ENCODE measurements at places on chromosomes 12 and 14.

DNA sequence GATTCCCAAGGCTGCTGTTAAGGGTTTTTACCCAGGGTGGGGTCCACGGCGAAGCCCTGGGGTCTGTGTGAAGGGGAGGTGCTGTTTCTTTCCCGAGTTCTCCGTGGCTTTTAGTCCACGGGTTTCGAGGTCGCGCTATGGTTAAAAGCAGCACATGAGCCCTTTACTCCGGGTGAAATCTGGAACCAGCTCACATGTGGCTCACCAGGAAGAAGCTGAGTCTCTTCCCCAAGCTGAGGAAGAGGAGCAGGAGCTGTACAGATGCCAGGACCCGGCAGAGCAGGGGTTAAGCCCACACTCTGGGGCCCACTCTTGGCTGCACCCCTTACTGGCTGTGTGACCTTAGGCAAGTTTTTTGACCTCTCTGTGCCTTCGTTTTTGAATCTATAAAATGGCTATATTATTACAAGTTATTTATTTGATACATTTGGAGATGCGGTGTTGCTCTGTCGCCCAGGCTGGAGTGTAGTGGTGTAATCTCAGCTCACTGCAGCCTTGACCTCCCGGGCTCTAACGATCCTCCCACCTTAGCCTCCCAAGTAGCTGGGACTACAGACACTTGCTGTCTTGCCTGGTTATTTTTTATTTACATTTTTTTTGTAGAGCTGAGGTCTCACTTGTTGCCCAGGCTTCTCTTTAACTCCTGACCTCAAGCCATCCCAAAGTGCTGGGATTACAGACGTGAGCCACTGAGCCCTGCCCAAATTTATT, 266.3 kb downstream of the AACS start:
- no peak for DNase-seq

DNA sequence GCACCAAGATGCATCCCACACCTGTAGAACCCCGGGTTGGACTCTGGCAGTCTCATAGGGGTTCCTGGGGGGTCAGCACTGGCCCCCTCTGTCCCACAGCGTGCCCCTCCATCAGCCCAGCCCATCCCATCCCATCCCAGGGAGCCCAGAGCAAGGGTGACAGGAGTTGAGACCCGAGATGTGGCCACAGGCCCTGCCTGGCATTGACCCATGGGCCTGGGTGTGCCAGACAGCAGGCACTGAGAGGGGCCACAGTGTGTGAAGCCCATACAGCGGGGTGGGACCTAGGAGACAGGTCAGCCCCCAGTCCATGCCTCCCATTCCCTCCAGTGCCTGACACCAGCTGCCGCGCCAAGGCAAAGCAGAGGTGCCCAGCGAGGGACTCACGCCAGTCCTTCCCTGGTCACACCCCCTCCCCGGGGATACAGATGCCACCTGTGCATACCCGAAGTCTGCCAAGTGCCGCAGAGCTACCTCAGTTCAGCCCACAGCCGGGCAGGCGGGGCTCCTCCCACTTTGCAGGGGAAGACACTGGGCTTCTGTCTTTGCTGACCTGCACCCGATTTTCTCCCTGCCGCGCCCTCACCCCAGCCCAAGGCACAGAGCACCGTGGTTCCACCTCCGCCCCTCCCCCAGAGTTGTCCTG, 50.4 kb downstream of the CYP46A1 start:
- no peak for DNase-seq

GRCh38 chr14:65302571-65303189, 109.8 kb upstream of the FUT8 start:
- no peak for DNase-seq

DNA sequence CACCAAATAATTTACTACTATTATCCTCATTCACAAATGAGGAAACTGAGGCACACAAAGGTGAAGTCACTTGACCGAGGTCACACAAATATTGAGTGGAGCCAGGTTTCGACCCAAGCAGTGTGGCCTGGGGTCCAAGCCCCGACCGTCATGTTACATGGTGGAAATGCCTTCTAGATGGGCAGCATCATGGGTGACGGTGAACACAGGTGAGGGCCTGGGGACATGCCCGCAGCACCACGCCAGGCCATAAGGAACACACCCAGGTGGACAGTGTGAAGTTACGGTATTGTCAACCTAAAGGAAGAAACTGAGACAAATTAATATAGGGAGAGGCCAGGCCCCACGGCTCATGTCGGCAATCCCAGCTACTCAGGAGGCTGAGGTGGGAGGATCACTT, 35.3 kb upstream of the DYNC1H1 start:
- DNase-seq = no peak

GRCh38 chr12:8493084-8493483, 20.2 kb upstream of the CLEC4D start:
- DNase-seq = no peak

GRCh38 chr12:114679942-114680341, 4.0 kb downstream of the TBX3 start:
- no peak for DNase-seq

- peak; percentile 21 for DNase-seq
These were observed 63.7 kb upstream of the ZFP36L1 start for GRCh38 chr14:68856572-68856971.

- DNase-seq = no peak
These were observed 453.7 kb upstream of the RGS6 start for GRCh38 chr14:71478542-71478941.

DNA sequence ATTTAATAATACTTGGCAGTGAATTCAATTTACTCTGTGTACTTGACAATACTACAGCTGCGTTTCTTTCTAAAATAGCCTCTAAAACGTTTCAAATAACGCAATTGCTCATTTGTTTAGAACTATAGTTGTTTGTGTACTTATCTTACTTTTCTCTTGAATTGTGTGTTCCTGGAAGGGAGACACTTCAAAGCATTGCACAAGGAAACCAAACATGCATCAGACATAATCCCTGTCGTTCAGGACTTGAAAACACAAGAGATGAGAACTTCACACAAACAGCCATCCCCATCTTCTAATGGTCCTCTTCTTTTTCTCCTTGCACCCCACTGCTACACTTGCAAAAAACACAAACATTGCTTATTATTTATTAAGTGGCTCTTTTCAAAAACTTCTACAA, 38.5 kb downstream of the PTGER2 start:
- no peak for DNase-seq

DNA sequence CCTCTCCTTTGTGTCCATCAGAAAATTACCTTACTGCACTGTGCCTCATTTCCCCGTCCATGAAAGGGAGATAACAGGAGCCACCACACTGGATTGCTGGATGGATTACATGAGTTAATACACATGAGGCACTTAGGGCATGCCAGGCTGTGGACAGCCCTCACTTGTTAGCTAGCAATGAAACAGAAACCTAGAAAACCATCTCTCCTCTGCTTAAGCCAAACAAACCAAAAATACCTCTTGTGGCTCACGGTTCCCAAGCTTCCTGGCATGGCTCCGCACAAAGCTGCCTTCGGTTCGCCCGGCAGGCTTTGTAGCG, 660 bp upstream of the HCFC2 start:
- DNase-seq = no peak

- no peak for DNase-seq
These were observed 688 bp downstream of the ULK1 start for GRCh38 chr12:131894981-131895639.

DNA sequence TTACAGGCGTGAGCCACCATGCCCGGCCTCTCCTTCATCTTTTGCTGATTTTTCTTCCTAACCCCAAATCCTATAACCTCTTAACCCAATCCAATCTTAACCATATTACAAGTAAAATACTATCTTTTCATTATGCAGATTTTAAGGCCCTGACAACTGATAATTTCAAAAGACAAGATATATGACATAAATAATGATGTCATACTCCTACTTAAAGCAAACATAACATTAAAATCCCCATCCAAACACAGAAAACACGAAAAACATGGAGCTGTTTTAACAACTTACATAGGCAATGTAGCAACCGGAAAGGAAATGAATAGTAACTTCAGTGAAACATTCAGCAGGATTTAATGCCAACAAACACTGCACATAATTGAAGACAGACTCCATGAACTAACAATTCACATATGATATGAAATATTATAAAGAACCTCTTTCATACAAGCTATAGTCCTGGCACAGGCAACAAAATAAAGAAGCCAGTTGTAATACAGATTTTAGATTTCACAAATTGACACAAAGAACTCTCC, 21.5 kb downstream of the USP44 start:
- DNase-seq = no peak

GRCh38 chr14:68395604-68396003, 397.3 kb downstream of the ZFP36L1 start:
- no peak for DNase-seq

- DNase-seq = no peak
These were observed 71.5 kb downstream of the VWF start for GRCh38 chr12:6052940-6053329.

DNA sequence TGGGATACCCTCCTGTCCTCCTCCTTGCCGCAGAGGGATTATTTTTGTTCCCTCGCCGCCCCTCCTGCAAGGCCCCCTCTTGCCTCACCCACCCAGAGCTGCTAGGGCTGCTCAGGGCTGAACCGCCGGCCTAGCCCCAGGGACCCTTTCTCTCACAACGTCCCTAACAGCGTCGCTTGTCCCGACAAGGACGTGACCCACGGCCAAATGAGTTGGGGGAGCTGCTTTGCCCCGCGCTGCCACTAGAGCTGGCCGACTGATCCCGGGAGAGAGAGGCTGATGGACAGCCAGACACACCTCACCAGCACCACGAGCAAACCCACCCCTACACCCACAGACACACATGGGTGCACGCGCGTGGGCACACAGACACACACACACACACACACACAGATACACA, 154.6 kb upstream of the ALG10B start:
- no peak for DNase-seq

GRCh38 chr14:68181519-68182326, 362.1 kb downstream of the RAD51B start:
- DNase-seq = no peak

GRCh38 chr12:112788205-112788604, 3.3 kb upstream of the RPH3A start:
- no peak for DNase-seq

- no peak for DNase-seq
These were observed 8.4 kb upstream of the PNMA1 start for GRCh38 chr14:73722581-73722980.
